ENCODE measurements at places on chromosomes 11 and 22.

DNA sequence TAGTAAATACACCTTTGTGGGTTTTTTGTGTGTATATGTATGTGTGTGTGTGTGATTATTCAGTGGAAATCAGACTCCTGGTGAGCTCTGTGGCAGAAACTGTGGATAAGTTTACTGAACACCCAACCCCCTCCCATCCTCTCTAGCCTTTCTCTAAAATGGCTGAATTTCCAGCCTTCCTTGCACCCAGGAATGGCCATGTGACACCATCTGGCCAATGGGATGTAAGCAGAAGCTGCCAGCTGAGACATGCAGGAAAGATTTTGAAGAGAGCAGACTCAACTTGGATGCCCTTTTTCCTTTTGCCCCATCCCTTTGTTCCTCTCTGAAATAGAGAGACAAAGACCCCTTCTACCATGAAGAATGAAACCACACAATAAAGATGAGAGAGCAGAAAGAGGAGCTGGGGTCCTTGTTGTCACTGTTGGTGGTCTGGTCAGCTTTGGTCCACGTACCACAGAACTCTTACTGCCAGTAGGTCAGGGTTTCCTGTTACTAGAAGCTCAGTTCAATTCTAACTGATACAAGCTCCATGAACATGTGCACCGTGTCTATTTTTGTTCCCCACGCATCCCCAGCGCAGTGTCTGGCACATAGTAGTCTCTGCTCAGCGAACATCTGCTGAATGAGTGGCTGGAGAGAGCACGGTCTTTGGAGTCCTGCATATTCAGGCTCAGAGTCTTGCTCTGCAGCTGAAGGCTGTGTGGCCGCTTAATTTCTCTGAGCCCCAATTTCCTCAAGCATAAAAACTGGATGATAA lies 57.5 kb downstream of the SEZ6L start:
- no peak for DNase-seq

- DNase-seq: no peak
These were observed 208.4 kb upstream of the TBCEL start for GRCh38 chr11:120815319-120816100.

DNA sequence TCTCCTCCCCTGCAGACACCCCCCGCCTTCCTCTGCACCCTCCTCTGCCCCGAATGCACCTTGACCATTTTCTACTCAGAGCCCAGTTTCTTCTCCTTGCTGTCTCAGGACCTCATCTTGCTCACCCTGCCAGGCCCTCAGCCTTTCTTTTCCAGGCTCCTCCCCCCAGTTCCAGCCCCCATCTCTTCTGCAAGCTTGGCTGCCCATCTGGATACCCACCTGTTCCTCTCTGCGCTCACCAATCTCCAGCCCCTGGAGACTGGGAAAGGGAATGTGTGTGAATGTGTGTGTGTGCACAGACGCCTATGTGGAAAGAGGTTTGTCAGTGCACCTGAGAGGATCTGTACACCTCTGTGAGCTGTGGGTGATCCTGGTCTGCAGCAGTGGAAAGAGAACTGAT lies 36.4 kb downstream of the SLC22A12 start:
- DNase-seq: no peak

DNA sequence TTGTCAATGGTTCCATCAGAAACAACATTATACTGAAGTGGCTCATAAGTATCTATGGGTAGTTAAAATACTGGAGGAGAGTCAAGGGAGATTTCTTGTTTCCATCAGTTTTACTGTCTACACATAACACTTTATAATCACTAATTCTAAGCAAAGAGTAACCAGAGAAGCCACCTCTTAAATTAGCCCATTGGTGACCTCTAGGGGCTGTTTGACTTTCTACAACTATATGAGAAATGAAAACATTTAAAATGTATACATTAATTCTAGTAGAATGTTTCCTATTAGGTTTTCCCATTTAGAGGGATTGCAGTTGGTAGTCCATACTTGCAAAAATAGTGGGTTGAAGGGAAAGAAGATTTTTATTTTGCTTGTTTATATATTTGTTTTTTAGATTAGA lies 504.3 kb downstream of the FAM181B start:
- no peak for DNase-seq

GRCh38 chr11:19326499-19326898 lies 85.8 kb upstream of the E2F8 start:
- no peak for DNase-seq

DNA sequence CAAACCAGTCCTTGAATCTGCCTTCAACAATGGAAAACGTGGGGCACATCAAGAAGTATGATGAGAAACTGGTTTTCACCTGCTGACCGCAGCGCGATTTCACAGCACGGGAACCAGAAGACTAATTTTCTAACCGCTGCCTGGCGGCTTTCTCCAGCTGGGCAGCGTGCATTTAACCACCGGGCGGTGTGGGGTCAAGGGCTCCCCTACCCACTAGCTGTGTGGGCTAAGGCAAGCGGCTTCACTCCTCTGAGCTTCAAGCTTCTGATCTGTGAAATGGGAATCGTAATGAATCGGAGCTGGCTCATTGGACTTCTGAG lies 4.2 kb downstream of the SHANK2 start:
- DNase-seq: no peak

DNA sequence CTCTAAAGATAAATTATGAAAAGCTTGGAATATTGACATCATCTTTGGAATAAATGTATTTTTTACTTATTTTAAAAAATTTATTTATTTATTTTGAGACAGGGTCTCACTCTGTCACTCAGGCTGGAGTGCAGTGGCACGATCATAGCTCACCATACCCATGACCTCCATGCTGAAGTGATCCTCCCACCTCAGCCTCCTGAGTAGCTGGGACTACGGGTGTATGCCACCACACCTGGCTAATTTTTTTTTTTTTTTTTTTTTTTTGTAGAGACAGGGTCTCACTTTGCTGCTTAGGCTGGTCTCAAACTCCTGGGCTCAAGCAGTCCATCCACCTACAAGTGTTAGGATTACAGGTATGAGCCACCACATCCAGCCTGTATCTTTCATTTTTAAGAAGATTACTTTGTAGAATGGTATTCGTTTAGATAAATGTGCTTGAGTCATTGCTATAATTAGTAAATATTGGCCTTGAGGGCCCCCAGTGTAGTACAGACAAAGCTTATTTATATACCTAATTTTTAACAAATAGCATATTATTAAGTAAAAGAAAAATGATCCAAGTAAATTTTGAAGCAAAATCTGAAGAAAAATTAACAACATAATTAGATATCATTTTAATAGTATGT lies 8.5 kb downstream of the SWAP70 start:
- no peak for DNase-seq

GRCh38 chr11:46553814-46554212 lies 40.0 kb downstream of the AMBRA1 start:
- DNase-seq: no peak

DNA sequence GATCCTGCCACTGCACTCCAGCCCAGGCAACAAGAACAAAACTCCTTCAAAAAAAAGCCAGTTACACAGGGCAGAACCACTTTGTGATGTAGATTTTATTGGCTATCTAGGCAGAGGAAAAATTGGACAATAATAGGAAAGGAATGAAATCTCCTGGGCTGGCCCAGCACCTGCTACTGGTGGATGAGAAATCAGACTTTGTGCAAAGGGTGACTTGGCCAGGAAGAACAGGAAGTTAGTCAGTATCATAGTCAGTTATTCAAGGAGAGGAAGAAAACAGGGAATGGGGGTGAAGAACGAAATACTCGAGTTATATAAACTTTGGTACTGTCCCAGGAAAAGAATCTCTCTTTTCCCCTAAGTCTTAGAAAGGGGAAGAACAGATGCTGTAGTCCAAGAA lies 11.0 kb upstream of the SPTBN2 start:
- DNase-seq: no peak
